ENCODE measurements at places on chromosomes 16 and 17. TPM values are rescaled to one million over a fixed set of nuclear protein-coding genes. Genes with fewer than 3 reads are reported as not detected.

DNA sequence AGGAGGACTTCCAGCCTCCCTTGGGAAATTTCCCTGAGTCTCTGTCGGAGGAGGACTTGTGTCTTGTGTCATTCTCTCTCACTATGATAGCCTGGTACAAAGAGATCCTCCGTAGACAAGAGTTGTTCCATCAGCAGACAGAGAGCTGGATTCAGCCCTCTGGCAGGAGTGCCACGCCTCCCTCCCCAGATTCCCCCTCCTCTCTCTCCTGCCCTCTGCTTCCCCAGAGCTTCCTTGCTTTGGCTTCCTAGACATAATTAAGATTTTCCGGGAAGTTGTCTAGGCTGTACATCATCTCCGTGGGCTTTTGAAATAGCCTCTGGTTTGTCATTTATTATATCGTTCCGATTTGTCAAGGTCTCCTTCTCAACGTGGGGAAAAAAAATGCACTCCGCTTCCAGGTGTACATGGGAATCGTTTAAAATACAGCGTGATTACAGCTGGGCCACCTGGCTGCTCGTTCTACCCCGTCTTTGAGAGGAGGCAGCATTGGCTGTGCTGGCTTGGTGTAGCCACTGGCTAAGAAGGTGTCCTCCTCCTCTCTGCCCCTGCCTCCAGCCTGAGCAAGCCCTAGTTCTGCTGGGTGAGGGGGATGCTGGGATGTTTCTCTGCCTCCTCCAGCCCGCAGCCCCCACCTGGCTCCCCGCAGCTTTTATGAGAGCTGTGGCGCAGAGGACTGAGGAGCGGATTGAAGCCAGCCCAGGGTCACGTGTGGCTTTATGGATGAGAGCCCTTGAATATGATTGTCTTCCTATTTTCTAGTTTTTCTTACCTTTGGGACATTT is 282.5 kb downstream of the SNX29 start:
- no peak for DNase-seq

DNA sequence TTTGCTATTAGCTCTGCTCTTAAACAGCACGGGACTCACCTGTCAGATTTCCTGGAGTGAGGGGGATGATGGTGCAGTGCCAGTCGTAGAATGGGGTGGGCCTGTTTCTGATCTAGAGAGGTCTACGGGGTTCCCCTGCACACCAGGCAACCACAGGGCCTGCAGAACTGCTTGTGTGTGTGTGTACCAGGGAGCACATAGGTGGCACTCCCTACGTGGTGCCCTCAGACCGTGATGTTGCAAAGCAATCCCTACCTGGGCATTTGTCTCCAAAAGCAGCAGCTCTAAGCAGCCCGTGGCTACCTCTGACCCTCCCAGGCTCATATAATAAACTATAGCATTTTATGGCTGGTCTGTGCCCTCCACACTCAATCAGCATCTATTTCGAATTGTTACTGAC is 38.5 kb downstream of the MPRIP start:
- DNase-seq = no peak

GRCh38 chr17:65850486-65850885 is 289.0 kb upstream of the AXIN2 start:
- DNase-seq = no peak

GRCh38 chr17:18111330-18111971 is 2.9 kb downstream of the MYO15A start:
- no peak for DNase-seq

Gene LYRM9
- 4.2 TPM for total RNA-seq

- DNase-seq = no peak
These were observed 20.5 kb downstream of the AKAP1 start for GRCh38 chr17:57105591-57105990.

GRCh38 chr16:73037331-73037745 is 10.6 kb downstream of the ZFHX3 start:
- DNase-seq = no peak

Measured in liver (tissue), 10 donors.